ENCODE measurements at places on chromosomes 11 and 22.

- DNase-seq: no peak
Observed at GRCh38 chr11:111777094-111778046, 11.2 kb upstream of the PPP2R1B start.

- no peak for DNase-seq
Observed at GRCh38 chr22:33811208-33811607, 109.1 kb downstream of the LARGE1 start.

- no peak for DNase-seq
Observed at GRCh38 chr22:33007485-33007884, 50.7 kb downstream of the SYN3 start.

- no peak for DNase-seq
Observed at GRCh38 chr11:86719781-86720463, 47.5 kb upstream of the ME3 start.

- DNase-seq: peak; percentile 59
Observed at GRCh38 chr11:10807493-10808234, 1.1 kb downstream of the EIF4G2 start.

DNA sequence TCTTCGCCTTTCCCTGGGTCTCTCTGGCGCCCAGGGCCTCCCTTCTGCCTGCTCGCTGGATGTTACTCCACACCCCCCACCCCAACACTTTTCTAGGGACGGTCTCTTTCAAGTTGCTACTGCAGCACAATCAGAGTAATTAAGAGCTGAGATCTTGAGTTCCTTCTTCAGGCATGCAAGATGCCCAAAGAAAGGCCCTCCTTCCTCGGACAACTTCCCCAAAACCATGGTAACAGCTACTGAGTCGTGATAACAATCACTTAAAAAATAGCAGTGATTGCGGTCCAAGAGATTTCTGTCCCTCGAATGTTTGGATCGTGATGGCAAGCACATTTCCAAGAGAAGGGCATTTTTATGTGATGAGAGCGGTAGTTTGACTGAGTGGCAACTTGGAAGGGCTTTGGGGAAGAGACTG is 638 bp upstream of the TENM4 start:
- DNase-seq: no peak

- peak; percentile 21 for DNase-seq
Observed at GRCh38 chr11:61964058-61964665, 3.3 kb downstream of the FTH1 start.

DNA sequence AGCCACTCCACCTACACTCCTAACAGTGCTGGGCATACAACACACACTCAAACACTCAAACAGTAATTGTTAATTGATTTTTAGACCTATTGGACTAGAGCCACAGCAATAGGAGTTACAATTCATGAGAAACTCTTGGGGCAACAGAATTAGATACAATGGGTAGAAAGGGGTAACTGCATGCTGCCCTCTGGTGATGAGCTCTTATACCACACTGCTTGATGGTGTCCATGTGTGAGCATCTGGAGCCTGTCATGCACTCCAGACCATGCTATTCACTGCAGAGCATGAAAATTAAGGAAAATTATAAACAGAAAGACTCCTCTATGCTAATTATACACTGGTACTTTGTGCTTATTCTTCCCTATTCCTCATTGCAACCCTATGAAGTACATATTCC is 975.5 kb upstream of the CCDC90B start:
- DNase-seq: no peak

GRCh38 chr11:65216830-65217229 is 35.1 kb downstream of the CAPN1 start:
- DNase-seq: no peak

DNA sequence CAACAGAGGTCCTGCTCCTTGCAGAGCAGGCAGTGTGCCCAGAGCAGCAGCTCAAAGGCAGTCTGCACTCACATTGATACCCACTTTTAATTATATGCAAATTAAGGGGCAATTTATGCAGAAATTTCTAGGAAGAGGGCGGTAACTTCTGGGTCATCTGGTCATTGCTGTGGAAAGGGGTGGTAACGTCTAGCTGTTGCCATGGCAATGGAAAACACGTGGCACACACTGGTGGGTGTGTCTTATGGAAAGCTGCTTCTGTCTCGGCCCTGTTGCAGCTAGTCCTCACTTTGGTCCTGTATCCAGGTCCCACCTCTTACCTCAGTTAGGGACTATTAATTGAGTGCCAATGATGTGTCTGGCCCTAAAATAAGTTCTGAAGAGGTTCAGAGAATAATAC is 36.8 kb downstream of the BARX2 start:
- no peak for DNase-seq

DNA sequence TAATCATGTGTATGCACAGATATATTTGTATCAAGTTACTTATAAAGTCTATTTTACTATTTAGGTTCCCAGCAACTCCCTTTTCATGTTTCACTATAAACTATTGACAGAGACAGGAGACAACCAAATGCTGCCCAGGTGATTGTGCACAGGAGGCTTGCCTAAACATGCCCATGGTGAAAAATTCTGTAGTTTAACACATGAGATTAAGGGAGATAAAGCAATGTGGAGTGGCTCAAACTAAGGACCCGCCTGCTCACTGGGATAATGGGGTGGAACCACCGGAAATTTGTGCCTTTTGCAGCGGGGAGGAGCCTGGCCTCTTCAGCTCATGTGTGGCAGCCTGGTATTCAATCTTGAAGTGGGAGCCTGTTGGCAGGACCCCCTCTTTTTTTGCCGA is 459.5 kb upstream of the CNTN5 start:
- DNase-seq: no peak

DNA sequence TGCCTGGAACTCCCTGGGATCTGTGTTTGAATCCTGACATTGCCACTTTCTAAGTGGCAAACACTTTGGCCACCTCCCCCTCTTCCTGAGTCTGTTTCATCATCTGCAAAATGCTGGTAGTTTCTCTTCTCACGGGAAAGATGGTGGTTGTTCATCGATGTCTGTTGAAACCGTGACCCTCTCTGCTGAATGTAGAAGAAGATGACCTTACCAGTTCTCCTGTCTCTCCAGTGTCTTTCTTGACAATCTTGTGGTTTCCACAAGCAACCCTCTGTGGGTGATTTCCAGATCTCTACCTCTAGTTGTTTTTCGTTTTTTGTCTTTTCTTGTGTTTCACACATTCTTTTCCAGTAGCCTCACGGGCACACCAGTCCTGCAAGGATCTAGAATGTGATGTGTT is 27.5 kb downstream of the ZBTB16 start:
- no peak for DNase-seq

All from stimulated activated CD8-positive, alpha-beta memory T cell treated with anti-CD3 and anti-CD28 coated beads, Interleukin-4, amount 100 ng/mL, for 48 hours (primary cell).